Liver (tissue), 10 donors: ENCODE measurements at places on chromosomes 6 and 20.
A peak's percentile ranks its signal among the peaks of the same experiment; 100 is the strongest.

DNA sequence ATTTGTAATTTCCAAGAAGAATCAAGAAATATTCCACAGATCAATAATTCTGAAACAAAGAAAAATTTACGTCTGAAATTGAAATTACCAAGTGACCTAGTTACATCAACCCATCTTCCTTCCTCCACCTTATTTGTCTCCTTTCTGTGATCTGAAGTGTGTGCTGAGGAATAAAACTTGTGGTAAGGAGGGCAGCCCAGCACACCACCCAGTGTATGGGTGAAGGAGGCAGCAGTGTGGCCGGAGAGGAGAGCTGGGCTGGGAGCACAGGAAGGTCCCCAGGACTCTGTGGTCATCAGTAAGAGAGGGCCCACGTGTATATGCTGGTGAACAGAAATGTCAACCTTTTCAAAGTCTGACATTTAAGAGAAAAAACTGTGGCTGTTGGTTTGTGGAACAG lies 11.3 kb upstream of the CCR6 start:
- DNase-seq = no peak

- DNase-seq = no peak
These were observed 369.6 kb downstream of the LAMA2 start for GRCh38 chr6:129252377-129253071.

- DNase-seq = no peak
These were observed 53.6 kb downstream of the SNX5 start for GRCh38 chr20:17914957-17915356.

DNA sequence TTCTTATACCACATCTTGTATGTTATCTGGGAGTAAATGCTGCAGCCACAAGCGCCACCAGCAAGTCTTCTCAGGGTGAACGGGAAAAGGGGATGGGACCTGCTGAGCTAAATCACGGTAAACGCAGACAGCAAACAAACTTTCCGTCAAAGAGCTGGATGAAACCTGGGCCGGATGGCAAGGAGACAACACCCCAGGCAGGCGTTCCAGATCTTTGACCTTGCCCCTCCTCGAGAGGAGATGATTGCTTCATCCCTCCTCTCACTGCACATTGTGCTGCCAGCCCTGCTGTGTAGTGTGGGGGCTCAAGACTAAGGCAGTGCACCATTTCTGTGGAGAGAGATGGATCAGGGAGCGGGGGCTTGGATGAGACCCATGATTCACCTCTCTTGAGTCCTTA lies 9.8 kb downstream of the RAET1E start:
- DNase-seq = no peak

DNA sequence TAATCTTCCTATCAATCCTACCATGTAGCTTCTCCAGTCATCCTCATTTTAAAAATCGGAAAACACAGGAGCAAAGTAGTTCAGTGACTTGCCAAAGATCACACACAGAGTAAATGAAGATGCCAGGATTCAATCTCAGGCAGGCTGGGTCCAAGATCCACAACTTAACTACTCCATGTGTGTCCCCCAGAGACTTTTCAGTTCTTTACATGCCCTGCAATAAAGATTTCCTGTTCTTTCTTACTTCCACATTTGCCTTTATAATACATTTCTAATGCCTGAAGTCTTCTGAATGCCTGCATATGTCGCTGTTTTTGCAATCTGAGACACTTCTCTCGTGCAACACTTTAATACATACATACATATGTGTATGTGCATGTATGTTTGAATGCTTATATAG lies 121.7 kb upstream of the MARCKS start:
- no peak for DNase-seq

DNA sequence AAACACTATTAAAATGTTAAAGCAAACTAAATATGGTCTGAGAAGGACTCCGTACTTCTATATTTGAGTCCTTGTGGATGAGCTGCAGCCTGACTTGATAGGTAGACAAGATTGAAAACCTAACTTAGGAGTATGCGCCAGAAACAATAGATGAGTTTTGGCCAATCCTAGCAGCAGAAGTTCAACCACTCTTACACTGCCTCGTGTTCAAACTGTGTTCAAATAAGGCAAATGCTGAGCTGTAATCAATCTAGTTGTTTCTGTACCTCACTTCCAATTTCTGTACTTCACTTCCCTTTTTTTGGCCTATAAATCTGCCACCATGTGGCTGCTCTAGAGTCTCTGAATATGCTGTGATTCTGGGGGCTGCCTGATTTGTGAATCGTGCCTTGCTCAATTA lies 13.2 kb upstream of the SERINC1 start:
- no peak for DNase-seq

GRCh38 chr6:31736768-31737314 lies 511 bp upstream of the CLIC1 start:
- no peak for DNase-seq

- no peak for DNase-seq
These were observed 49.5 kb downstream of the TRERF1 start for GRCh38 chr6:42402184-42402583.

- DNase-seq = no peak
These were observed 206.0 kb downstream of the SIM1 start for GRCh38 chr6:100258752-100259151.

DNA sequence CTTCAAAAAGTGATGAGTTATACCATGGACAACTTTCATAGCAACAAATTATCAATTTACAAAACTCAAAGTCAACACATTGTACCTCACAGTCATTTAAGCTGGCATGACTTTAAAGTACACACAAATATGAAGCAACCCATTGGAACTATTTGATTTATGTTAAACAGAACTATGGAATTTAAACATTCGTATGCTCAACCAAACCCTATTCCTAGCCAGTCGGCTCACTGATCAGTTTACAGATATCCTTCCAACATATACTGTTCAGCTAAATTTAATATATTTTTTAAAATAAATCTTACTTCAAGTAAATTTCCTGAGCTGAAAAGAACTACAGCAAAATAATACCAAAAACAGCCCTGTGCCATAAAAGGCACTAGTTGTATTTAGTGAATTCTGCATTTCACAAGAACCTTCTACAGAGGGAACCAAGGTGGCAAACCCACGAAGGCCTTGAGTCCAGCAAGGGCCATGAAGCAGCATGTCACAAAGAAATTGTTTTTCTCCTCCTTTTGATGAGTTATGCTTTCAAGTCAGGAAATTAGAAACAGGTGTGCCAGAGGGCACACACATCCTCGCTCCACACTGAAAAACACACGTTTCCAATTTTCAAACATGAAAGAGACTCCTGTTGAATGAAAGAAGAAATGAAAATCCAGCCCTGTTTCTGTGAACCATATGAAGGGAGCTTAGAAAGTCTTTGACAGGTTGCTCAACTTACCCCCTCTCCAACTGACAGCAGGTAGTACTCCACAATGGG lies 122.8 kb downstream of the TASP1 start:
- DNase-seq = no peak

GRCh38 chr20:57680131-57680716 lies 29.6 kb downstream of the PMEPA1 start:
- no peak for DNase-seq

DNA sequence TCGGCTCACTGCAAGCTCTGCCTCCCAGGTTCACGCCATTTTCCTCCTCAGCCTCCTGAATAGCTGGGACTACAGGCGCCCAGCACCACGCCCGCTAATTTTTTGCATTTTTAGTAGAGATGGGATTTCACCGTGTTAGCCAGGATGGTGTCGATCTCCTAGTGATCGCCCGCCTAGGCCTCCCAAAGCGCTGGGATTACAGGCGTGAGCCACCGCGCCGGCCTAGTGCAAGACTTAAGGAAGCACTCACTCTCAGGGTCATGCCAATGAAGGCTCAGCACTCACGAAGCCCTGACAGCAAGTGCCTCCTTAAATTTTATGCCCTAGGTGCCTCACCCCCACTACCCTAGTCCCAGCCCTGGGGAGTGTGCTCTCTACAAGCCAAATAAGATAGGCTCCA lies 4.7 kb upstream of the DOK5 start:
- no peak for DNase-seq

GRCh38 chr6:39231521-39232243 lies 2.4 kb upstream of the KCNK5 start:
- DNase-seq = no peak

GRCh38 chr20:58598211-58599015 lies 52.7 kb upstream of the STX16 start:
- DNase-seq = no peak

GRCh38 chr6:74280130-74280692 lies 584.2 kb downstream of the CD109 start:
- DNase-seq = no peak

GRCh38 chr20:58711266-58712051 lies 18.9 kb downstream of the NPEPL1 start:
- DNase-seq = peak; percentile 33

GRCh38 chr20:20369250-20370093 lies 1.6 kb downstream of the INSM1 start:
- no peak for DNase-seq

- no peak for DNase-seq
These were observed 68.4 kb downstream of the DNAAF9 start for GRCh38 chr20:3339076-3339475.

DNA sequence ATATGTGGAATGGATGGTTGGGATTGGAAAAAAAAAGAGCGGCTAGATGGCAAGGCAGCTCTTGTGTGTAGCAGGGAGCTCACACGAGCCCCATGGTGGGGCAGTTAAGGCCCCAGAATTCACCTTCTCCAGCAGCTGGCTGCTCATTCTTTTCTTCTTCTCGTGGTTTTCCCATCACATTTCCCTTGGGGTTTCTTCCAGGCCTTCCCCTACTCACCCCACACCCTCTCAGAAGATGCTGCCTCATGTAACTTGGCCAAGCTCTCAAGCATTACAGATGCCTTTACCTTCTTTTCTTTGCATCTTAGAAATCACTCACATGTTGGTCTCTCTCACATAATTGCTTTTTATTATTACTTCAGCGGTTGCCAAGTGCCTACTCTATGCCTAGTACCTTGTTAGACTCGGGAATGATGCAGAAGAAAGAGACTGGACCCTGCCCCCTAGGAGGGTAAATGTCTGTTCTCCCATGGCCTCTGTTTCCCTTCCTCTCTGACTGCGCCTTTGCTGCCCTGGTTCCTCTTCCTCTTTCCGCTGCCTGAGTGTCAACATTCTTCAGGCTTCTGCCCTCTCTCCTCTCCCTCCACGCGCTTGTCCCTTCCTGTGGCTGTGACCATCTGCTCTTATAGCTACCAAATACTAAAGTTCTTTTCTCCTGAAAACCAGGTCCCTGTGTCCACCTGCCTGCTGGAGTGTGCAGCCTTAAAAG lies 28.6 kb downstream of the PPARD start:
- DNase-seq = no peak

- no peak for DNase-seq
These were observed 9.9 kb downstream of the SNTA1 start for GRCh38 chr20:33433465-33434234.

DNA sequence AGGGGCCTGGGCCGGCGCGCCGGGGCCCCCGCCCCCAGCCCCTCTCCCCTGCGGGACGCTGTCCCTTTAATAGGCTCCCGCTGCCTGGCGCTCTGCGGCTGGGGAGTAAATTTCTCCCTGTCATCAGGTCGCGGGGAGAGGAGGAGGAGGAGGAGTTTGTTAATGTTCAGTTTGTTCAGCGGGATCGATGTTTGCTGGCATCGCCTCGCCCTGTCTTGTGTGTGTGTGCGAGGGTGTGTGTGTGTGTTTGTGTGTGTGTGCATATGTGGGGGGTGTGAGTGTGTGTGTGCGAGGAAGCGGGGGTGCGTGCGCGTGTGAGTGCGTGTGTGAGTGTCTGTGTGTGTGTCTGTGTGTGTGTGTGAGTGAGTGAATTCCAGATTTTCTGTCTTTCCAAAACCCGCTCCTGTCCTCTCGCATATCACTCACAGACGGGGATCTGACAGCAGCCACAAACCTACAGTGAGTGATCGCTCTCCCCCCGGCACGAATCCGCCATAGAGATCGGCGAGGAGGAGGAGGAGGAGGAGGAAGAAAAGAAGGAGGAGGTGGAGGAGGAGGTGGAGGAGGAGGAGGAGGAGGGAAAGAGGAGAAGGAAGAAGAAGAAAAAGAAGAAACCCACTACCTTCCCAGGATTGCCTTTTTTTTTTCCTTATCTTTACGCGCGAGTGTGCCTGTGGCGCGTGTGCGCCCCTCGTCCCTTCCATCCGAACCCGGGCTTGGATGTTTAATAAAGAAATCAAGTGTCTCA lies at the start of gene TSHZ2:
Gene TSHZ2, plus strand, starts transcription at position 169 of the 748 bp plus-strand sequence. CDS start 936 bp downstream, outside the sequence.
- peak; percentile 50 for DNase-seq

GRCh38 chr20:22305381-22305780 lies 279.0 kb downstream of the FOXA2 start:
- no peak for DNase-seq

DNA sequence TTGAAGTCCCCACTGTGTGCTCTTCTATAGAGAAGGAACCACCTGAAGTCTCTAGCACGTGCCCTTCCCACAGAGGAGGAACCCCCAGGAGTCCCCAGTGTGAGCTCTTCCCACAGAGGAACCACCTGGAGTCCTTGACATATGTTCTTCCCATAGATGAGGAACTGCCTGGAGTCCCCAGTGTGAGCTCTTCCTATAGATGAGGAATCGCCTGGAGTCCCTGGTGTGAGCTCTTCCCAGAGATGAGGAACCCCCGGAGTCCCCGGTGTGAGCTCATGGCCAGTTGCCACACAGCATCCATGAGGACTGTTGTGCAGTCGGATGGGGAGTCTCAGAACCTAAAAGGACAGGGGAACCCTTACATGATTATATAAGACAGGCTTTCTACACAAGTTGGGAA lies 158.1 kb upstream of the THBS2 start:
- no peak for DNase-seq

- peak; percentile 9 for DNase-seq
These were observed 119.4 kb downstream of the SYNDIG1 start for GRCh38 chr20:24588725-24589340.

DNA sequence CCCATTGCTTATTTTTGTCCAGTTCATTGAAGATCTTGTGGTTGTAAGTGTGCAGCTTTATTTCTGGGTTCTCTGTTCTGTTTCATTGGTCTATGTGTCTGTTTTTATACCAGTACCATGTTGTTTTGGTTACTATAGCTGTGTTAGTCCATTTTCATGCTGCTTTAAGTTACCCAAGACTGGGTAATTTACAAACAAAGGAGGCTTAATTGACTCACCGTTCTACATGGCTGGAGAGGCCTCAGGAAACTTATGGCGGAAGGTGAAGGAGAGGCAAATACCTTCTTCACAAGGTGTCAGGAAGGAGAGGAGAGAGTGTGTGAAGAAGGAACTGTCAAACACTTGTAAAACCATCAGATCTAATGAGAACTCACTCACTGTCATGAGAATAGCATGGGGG lies 29.9 kb upstream of the FERMT1 start:
- no peak for DNase-seq
